Renal pelvis (tissue), 12 donors: ENCODE measurements at places on chromosomes 3 and 15. TPM values are rescaled to one million over a fixed set of nuclear protein-coding genes. Genes with fewer than 3 reads are reported as not detected.

- no peak for DNase-seq
Measured at GRCh38 chr15:71891026-71891425, 80.7 kb downstream of the NR2E3 start.

HRH1 gene
- polyA plus RNA-seq = 2.2 TPM

- DNase-seq = no peak
Measured at GRCh38 chr3:141625506-141625905, 112.6 kb upstream of the RNF7 start.

GRCh38 chr3:48938156-48938555, 19.5 kb downstream of the ARIH2 start:
- no peak for DNase-seq

DNA sequence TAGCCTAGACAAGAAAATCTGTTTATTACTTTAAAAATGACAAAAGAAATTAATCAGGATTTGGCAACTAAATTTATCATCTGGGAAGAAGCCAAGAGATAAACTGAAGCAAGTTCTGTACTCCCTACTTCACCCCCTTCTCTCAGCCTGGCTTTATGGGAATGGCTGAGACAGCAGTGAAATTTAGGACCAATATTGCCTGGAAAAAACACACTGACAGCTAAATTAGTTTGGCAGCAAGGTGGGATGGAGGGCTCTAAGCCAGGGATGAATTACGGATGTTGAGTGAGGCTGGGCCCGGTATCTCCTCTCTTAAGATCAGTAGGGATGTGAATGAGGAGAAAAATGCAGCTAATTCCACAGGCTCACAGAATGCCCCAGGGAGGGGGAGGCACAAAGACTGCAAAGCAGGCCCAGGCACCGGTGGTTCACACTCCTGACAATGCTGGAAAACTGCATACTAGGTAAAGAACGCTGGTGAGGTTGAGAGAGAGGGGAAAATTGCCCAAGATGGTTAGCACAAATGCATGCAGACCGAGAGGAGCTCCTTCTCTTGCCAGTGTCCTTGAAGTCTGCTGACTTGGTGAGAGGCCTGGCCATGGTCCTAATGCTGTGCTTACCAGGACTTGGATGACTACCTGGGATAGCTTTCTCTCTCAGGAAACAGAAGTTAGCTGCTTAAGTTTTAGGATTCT, 89.0 kb downstream of the WDR76 start:
- DNase-seq = no peak

KLF15 gene
- polyA plus RNA-seq = 15.4 TPM

DNA sequence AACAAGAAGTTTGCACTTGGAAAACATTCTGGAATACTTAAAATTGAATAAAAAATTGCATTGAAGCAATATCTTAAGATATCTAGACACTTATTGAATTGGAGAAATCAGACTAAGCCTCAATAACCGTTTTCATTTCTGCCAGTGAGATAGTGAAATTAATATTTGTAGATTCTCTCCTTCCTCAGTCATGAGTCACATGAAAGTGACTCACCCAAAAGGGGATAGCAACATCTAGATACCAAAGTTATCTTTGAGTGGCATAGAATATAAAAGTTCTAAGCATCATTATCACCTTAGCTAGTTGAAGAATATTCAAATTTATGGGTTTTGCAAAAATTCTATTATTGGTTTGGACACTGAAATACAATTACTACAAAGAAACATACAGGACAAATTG, 614.8 kb upstream of the ZNF717 start:
- DNase-seq = no peak

GRCh38 chr3:42503251-42503924, 945 bp downstream of the VIPR1 start:
- no peak for DNase-seq
